Activated CD4-positive, alpha-beta T cell treated with anti-CD3 and anti-CD28 coated beads, Interleukin-2, amount 50 U/mL, for 1 hour (primary cell): ENCODE measurements at places on chromosomes 3 and 15.

DNA sequence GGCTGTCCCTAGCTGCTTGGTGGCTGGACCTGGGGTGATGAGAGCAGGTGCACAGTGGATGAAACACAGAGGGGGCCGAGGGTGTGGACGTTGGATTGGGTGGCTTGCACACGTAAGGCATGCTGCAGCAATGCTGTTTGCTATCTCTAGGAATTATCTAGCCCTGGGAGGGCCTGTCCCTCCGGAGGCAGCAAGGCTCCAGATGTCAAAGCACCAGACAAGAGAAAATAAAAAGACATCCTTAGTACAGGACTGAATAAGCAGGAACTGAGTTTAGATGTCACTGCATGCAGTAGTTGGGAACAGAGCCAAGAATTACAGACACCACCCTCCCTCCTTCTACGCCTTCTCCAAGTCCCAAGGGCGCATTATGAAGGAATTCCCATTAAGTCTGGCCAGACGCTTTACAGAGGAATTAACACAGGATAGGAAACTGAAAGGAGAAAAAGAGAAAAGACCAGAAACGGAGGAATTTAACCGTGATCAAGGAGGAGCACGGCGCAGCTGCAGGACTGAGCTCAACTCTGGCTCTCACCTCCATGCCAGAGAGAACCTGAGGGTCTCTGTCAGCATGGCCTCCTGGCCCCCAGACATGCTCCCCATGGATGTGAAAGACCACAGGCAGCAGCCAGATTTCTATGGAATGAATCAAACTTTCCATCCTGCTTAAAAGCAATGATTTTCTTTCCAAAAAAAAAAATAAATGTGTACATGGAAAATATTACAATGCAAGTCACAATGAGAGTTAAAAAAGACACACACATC lies 13.8 kb downstream of the ATP10A start:
- no peak for DNase-seq

- DNase-seq, result no peak
These were observed 25.7 kb downstream of the INSYN1 start for GRCh38 chr15:73727330-73727976.

DNA sequence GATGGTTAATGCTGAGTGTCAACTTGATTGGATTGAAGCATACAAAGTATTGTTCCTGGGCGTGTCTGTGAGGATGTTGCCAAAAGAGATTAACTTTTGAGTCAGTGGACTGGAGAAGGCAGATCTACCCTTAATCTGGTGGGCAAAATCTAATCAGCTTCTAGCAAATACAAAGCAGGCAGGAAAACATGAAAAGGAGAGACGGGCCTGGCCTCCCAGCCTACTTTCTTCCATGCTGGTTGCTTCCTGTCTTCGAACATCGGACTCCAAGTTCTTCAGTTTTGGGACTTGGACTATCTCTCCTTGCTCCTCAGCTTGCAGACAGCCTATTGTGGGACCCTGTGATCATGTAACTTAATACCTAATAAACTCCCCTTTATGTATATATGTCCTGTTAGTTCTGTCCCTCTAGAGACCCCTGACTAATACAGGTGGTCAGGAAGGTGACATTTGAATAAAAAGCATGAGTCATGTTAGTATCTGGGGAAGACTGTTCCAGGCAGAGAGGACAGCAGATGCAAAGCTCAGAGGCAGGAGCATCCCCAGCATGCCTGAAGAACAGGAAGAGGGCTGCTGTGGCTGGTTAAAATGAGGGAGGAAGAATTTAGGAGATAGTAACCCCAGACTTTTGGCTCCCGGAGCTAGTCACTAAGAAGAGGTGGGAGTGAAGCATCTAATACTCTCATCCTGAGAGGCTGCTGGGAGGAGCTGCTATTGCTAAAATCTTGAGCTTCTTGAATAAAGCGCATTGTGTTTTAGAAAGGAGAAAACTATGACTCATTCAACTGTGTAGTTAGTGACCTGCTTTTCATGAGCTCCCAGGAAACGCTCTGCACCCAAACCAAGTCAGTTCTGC lies 207.4 kb upstream of the HES1 start:
- DNase-seq, result no peak

DNA sequence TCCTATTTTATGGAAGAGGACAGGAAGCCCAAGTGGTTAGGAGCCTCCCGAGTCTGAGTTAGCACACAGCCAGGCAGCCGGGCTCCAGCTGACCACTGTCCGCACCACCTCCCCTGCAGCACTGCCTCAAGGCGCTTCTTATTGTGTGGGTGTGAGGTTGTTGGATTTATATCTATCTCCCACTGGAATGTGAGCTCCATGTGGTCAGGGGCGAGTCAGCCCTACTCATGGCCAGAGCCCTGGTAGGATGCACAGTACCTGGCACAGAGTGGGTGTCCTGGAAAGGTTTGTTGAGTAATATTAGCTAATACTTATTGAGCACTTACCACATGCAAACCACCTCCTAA lies 9.7 kb upstream of the FBLN2 start:
- DNase-seq, result no peak

DNA sequence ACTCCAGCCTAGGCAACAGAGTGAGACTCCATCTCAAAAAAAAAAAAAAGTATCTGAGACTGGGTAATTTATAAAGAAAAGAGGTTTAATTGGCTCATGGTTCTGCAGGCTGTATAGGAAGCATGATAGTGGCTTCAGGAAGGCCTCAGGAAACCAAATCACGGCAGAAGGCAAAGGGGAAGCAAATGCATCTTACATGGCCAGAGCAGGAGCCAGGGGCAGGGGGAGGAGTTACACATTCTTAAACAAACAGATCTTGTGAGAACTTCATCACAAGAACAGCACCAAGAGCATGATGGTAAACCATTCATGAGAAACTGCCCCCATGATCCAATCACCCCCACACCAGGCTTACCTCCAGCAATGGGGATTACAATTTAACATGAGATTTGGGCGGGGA lies 37.2 kb downstream of the ACAP2 start:
- no peak for DNase-seq

- DNase-seq, result no peak
These were observed 6.1 kb upstream of the TP63 start for GRCh38 chr3:189625071-189625470.

GRCh38 chr3:167346171-167346570 lies 33.9 kb downstream of the ZBBX start:
- DNase-seq, result no peak

DNA sequence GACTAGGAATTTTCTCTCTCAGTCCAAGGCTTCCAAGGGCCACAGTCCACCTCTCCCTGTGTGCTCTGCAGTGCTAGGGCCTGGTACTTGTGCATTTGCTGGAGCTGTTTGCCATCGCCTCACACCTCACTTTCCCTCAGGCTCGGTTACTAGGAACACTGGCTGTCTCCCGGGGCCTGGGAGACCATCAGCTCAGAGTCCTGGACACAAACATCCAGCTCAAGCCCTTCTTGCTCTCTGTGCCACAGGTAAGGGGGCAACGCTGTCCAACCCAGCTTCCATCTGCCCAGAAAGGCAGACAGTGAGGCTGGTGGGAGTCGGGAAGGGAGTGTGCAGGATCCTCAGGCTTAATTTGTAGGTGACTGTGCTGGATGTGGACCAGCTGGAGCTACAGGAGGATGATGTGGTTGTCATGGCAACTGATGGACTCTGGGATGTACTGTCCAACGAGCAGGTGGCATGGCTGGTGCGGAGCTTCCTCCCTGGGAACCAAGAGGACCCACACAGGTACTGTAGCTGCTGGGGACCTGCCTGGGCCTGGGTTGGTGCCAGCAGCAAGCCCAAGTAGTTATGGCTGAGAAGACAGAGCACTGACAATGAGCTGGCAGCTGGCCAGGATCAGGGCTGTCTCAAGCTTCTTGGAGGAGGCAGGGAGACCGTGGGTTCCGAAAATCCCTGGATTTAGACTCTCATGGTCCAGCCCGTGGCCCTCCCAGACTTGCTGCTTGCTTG lies 3.4 kb downstream of the PPM1M start:
- no peak for DNase-seq

DNA sequence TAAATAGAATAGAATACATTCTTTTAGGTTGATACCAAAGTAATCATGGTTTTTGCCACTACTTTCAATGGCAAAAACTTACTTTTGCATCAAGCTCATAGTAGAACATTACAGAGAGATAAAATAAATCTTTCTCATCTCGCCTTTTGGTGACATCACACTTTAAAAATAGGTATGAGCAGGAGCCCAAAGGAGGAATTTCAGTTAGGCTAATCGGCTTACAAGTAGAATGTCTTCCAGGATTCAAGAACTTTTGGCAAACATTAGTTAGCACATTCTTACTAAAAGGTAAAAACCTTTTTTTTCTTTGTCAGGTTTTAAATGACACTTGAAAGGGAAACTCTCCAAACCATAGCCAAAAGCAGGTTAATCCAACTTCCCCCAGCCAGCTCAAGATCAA lies 59.7 kb upstream of the CMSS1 start:
- DNase-seq, result no peak

DNA sequence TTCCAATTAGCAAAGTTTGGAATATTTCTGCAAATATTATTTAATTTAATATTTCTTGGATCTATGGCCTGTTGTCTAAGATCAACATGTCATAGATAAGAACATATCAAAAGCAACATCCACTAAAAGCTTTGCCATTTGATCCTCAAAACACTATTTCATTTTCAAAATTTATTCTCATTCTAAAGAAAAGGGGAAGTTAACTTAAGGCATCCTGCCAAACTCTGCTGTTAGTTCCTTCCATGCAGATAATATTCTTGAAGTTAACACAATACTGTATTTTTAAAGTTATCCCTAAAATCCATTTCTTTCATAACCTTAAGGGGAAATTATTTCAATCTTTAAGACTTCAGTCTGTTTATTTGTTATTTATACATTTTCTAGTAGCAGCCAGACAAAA lies 28.2 kb upstream of the GBE1 start:
- no peak for DNase-seq

GRCh38 chr3:180362081-180362480 lies 239.9 kb upstream of the TTC14 start:
- no peak for DNase-seq

DNA sequence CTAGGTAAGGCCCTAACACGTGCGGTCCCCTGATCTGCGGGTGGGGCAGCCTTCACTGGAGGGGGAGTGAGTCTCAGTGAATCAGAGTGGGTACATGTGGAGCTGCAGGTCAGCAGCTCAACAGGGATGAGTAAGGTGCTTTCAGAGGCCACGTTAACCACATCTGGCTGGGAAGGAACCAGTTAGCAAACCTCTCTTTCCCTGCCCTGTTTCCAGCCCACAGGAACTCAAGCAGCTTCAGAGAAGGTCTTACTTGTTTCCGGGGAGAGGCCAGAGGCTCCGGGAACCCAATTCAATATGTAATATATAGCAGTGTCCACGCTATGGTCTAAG lies 175.3 kb downstream of the XXYLT1 start:
- no peak for DNase-seq

DNA sequence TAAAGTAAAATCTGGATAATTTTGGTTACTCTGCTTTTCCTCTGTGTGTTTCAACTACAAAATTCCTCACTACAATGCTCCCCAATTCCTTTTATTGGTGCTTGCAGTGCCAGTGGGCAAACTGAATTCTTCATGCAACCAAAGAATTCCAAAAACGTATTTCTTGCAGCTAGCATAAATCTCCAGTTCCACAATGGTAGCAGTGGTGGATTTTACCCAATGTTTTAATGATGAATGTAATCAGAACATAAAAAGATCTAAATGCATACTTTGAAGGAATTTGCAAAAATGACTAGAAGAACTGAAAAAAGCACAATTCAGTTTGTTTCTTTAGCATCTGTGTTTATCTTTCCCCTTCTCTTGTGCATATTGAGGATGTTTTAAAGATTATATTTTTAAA lies 359.6 kb upstream of the TPRG1 start:
- no peak for DNase-seq

DNA sequence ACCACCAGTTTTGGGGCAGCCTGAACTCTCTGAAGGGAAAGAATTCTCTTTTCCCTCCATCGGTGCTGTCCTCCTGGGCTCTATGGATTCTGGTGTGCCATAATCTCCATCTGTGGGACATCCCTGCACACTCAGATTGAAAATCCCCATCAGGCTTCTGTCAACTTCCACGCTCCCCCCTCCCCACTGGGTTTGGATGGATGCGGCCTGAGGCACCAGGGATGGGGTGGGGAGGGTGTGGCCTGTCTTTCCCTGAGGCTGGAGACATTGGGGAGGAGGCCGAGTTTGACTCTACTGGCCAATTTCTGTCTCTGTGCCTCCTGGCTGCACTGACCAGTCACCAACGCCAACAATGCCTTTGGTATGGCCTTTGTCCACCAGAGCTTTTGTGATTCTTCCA lies 16.3 kb upstream of the FBLN2 start:
- DNase-seq, result no peak

- no peak for DNase-seq
These were observed 5.7 kb upstream of the HLTF start for GRCh38 chr3:149091983-149092382.

GRCh38 chr15:77067691-77068367 lies 3.1 kb downstream of the TSPAN3 start:
- DNase-seq, result no peak

- no peak for DNase-seq
These were observed 420.2 kb upstream of the ROBO1 start for GRCh38 chr3:80187981-80188380.

GRCh38 chr3:152382312-152383135 lies 113.8 kb downstream of the MBNL1 start:
- no peak for DNase-seq

DNA sequence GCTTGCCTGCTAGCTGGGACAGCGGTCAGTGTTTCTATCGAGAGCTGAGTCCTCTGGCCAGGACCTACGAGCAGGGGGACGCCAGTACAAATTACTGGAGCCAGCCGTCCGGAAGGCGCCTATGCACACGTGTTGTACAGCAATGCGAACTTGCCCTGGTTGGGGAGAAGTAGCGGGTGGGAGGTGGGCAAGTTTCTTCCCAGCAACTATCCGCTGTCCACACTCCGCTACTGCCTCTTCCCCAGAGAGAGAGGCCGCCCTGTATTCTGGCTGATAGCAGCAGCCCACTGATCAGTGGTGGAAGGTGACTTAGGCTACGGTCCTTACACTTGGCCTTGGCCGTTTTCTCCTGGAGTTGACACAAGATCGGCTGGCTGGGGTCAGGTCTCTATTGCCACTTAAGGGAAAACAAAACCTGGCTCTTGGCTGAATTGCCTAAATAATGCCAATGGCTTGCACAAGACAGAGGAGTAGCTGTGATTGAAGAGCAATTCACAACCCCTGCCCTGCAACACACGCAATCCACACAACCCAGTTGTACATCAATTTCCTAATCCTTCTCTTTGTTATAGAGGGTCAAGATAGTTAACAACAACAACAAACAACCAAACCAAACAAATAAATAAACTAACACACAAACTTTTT lies 12.8 kb upstream of the SHC4 start:
- no peak for DNase-seq

- DNase-seq, result no peak
These were observed 28.7 kb downstream of the TLE3 start for GRCh38 chr15:70068783-70069565.

- no peak for DNase-seq
These were observed 748.5 kb downstream of the ROBO1 start for GRCh38 chr3:79019137-79019923.

DNA sequence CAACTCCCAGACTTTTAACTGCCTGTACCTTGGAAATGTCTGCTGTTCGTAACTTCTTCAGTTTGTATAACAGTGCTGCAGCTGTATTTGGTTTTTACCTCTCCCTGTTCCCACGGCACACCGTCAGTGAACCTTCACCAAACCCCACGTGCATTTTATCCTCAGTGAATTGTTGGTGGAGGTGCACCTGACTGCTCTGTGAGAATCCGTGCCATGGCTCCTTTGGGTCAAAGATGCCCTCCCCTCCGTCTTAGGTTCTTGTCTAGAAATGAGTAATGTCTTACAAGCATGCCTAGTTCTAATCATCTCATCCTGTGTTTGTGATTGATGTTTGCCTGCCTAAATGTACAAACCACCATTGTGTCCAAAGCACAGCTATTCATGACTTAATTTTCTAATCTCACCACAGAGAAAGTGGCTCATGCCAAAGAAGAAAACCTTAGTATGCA lies 28.2 kb downstream of the TPM1 start:
- DNase-seq, result no peak
